ENCODE measurements at places on chromosomes 3 and 15.
A peak's percentile ranks its signal among the peaks of the same experiment; 100 is the strongest.

DNA sequence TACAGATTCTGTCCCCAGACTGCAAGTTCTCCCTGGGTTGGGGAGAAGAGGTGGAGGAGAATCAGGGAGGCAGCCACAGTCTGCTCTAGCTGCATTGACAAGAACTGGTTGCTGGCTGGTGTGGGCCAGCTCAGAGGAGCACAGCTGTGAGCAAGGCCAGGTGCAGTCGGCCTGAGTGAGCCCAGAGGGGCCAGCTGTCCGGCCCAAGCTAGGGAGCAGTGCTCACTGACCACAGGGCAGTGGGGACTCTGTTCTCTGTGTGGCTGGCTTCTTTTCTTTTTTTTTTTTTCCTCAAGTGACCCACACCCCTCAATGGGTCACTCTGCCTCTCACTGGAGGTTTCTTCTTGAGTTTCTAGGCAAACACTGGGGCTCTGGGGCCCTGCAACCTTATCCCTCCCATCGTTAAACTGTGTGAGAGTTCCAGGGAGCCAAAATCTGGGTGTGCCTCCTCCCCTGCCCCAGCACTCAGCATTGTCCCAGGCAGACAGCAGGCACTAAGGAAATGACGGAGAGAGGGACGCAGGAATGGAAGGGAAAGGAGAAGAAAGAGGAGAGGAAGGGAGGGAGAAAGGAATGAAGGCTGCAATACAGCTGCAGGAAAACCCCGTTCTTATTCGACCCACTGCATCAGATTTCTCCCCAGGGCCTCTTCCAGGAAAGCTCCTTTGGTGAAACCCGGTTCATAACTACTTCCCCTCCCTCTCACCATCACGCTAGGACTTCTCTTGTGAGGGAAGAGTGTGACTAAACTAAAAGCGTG lies 37.7 kb upstream of the HES1 start:
- no peak for DNase-seq

DNA sequence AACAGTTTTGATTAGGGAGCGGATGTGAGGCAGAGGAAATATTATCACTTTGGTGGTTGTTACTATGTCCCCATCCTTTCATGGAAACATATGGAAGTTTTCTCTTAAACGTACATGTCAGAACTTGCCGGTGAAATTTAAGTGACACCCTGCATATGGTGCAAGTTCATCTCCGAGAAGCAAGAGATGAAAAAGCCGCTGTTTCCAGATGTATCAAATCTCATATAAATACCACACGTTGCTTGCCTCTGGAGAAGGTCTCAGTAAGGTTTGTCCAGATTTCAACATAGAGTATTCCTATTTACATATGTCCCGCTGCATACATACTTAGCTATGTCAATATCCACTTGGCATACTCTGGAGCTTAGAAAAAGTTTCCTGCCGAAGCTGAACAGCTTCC lies 172.2 kb upstream of the ICE2 start:
- no peak for DNase-seq

DNA sequence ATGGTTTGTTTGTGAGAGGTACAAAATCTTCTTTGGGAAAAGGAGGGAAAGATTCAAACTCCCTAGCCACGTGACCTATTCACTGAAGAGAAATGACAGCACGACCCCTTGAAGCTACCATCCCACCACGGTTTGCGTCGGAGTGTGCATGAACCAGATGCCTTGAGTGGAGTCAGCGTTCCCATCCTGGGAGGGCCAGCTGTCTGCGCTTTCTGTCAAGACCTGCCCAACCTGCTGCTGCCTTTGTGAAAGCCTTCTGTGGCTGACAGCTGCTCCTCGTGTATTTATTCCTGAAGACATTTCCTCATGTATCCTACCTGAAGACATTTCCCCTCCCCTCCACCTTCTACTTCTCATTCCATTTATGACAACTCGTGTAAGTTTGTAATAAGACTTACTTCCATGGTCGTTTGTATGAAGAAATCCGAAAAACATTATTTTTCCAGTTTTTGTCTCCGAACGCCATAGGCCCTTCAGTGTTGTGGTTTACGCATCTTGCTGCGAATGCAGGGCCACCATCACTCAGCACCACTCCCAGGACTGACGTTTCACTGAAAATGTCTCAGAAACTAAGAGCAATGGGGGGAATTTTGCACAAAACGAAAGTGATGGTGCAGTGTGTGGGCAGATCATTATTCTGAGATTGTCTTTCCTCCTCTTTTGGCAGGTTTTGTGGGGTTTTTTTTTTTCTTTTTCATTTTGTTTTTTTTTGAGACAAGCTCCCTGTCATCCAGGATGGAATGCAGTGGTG lies 18.9 kb downstream of the EBLN2 start:
- no peak for DNase-seq

DNA sequence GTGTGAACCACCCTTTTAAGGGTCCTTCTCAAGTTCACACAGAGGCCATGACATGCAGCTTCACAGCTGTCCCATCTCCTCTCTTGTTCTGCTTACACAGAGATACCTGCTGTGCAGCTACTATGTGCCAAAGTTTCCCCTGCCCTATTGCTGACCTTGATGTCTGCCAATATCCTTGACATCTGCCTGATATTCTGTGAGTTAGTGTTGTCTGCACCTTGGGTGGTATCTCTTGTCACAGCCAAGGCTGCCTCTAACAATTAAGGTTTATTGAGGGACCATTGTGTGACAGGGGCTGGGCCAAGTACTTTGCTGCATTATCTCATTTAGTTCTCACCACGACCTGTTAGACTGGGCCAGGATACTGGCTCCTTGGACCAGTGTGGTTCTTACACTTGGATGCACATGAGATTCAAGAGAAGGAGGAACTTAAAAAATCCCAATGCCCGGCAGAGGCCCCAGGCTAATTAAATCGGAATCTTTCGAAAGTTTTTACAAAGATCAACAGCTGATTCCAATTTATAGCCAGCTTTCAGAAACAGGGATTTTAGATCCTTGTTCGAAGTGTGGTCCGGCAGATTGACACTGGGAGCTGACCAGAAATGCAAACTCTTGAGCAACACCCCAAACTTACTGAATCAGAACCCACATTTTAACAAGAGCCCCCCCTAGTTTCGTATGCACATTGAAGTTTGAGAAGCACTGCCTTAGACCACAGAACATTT lies 178.6 kb downstream of the SATB1 start:
- DNase-seq = no peak

DNA sequence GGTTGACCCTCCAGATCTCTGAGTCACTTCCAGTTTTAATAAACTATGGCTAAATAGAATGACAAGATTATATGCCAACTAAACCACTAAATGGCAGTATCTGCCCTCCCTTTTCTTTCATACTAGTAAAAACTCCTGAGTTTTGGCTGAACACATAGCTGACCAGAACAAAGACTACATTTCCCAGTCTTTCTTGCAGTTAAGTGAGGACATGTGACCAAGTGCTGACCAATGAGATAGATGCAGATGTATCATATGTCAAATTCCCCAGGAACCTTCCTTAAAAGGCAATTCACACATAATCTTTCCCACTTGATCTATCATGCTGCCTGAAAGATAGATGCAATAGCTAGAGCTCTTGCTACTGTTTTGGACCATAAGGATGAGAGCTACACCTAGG lies 191.3 kb downstream of the SHOX2 start:
- DNase-seq = no peak

DNA sequence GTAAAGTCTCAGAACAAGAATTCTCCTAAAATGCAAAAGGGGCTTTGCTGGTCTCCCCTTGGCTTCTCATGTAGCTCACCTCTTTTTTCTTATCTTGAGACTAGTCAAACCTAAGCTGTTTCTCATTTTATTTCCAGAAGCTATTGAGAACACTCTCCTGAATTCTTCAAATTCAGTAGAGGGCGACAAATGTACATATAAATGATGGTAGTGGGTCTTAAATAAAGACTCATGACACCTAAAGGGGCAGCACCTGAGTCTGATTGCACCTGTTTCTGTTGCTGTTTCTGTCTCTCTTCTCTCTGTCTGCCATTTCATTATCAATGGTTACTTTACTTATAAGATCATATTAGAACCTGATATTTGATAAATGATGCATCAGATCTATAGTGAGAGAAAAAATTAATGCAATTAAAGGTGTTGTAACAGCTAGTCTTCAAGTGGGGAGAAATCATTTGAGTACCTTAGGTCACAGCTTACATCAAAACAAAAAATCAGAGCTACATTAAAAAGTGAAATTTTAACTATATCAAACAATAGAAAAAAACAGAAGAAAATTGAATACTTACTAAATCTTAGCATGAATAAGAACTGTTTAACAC lies 7.0 kb downstream of the ADIPOQ start:
- peak; percentile 82 for DNase-seq

GRCh38 chr3:129526121-129526900 lies 2.1 kb upstream of the RHO start:
- DNase-seq = no peak

DNA sequence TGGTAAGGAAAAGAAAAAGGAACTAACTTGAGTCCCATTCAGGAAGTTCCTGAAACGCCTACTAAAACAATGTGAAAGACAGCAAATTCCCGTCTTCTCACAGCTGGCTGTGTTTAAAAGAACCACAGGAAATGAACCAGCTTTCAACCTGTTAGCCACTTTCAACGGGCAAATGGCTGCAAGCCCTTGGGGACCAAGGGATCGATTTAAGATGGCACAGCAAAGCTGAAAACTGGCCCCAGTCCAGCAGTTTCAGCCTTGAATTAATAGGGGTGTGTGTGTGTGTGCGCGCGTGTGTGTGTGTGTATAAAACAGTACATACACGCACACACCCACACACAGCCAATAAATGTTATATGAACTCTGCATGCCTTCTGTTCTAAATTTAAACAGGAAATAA lies 168.7 kb upstream of the TMCO5A start:
- DNase-seq = no peak

Data from HAP-1 (cell line).